ENCODE measurements at places on chromosomes 16 and 17. TPM values are rescaled to one million over a fixed set of nuclear protein-coding genes. Genes with fewer than 3 reads are reported as not detected.

TMUB2 gene
- total RNA-seq = 27.8 TPM

HSD17B1 gene
- total RNA-seq = 0.73 TPM

OTOP3 gene
- total RNA-seq = not detected

C1QL1 gene
- 0.10 TPM for total RNA-seq

SEZ6L2 gene
- not detected for total RNA-seq

DOC2B gene
- total RNA-seq = not detected

NKIRAS2 gene
- 81.6 TPM for total RNA-seq

TMEM114 gene
- total RNA-seq = not detected

- H3K27ac ChIP-seq = no peak overlapping the region
- no peaks in the 10 kb centered on the region for H3K27me3 ChIP-seq
- no peak for DNase-seq
- no peaks in the 10 kb centered on the region for H3K36me3 ChIP-seq
Measured at GRCh38 chr16:68100488-68100887, 15.3 kb downstream of the NFATC3 start.

GRCh38 chr17:44995436-44996001, 27.4 kb upstream of the C1QL1 start:
- 0 out of 2 replicates have a peak, but pooled peaks cover 3% of the 10 kb centered on the region for H3K27me3 ChIP-seq
- peak; percentile 62 for DNase-seq
- peaks cover 32% of the 10 kb centered on the region for H3K4me1 ChIP-seq
- no peak overlapping the region for H3K4me3 ChIP-seq
- H3K27ac ChIP-seq = no peak overlapping the region

Measured in SJCRH30 (cell line).